BJ (cell line): ENCODE measurements at places on chromosomes 5 and 9. TPM values are rescaled to one million over a fixed set of nuclear protein-coding genes. Genes with fewer than 3 reads are reported as not detected.

Gene FOXD4L6
- not detected in 2 replicates for polyA plus RNA-seq

GRCh38 chr9:131503626-131504465, 1.1 kb downstream of the POMT1 start:
- no peak for DNase-seq

DNA sequence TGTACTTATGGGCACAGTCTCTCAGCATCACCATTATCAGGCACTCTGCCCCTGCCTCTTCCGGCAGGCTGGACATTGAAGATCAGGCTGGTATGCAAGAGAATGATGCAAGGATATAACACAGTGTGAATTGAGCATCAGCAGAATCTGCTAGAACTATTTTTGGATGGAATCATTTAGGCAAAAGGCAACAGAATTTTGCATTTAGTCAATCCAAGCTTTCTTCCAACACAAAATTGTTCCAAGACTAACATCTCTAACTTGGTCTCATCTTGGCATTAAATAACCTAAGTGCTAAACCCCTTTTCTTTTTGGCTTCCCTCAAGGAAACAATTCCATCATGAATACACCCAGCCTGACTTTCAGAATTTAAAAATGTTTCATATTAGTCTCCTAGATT, 339.9 kb downstream of the PRELID2 start:
- no peak for DNase-seq

DNA sequence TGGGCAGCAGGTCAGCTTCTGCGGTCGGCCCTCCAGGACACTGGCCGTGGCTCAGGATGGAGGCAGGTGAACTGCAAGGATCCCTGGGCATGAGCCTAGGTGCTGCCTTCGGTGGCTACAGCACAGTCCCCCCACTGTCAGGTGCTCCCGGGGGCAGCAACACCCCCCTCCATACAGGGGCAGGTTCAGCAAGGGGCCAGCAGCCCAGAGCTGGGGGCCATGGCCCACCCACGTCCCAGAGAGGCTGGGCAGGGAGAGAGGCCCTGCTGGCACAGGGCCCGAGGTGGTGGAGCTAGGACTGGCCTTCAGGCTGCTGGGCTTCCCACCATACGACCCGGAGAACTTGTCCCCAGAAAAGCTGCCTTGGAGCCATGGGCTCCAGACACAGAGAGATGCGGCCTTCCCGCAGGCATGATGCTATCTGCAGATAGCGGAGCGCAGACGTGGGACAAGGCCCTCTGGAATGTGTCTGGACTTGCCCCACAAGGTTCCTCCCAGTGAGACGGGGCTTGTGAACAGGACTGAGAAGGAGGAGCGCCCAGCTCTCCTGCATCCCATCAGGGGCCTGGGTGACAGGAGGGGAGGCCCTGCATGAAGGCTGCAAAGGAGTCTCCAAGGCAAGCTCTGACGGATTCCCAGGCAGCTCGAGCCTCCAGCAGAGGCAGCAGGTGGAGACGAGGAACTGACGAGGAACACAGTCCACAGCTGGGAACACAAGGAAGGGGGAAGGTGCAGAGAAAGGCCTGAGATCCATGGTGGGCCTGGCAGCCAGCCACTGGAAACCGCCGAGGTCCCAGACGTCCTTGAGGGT, 111.1 kb downstream of the VAV2 start:
- no peak for DNase-seq

- no peak for DNase-seq
Measured at GRCh38 chr9:38390442-38390841, 2.1 kb upstream of the ALDH1B1 start.

- no peak for DNase-seq
Measured at GRCh38 chr5:122584411-122585300, 190.2 kb upstream of the SNX2 start.

- DNase-seq = no peak
Measured at GRCh38 chr9:14932231-14932630, 22.0 kb upstream of the FREM1 start.

DNA sequence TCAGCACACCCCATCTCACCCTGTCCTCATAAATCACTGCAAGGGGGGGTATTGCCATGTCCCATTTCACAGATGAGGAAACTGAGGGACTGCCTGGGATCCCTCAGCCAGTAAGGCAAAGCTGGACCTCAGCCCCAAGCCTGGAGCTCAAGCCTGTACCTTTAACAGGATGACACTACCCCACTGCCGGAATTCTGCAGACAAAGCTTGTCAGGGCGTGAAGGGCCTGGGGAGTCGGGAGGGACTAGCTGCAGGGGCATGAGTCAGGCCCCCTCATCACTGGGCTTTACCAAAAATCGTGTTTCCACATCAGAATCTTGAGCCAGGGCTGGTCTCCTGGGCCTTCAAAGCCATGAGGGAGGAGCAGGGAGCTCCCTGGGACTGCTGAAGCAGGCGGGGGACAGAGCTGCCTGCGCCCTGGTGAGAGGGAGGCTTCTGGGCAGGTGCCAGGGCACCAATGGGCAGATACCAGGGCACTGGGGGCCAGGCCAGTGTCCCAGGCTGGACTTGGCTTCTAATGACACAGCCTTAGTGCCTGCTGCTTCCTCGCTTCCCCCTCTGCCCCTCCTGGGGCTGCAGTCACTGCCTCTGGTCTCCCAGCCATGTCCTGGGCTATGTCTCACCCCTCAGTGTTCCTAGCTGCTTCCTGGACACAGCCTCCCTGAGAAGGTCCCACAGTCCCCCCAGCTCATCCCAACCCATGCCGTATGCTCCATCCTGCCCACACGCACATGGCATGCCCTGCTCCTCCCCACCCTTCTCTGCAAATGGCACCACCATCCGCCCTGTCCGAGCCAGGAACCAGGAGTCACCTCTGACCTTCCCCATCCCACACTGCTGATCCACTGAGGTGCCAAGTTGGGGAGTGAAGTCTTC, 80.7 kb downstream of the LMX1B start:
- no peak for DNase-seq

- no peak for DNase-seq
Measured at GRCh38 chr5:58457050-58457449, 2.8 kb downstream of the PLK2 start.

DNA sequence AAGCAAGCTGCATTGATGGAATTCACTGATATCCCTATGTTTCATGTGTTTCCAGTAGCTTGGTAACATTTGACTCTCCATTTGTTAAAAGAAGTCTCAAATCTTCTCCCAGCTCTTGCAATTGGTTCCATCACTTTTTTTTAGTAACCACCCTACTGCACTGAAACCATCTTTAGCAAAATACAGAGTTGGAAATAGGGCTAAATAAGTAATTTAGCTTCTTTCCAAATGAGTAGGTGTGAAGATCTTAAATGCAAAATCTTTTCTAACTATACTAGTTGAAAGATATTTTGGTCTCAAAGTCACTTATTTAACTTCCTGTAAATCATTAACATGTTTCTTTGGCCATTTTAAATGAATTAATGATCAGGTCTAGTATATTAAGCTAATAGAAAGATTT, 138.1 kb downstream of the DIRAS2 start:
- no peak for DNase-seq

- no peak for DNase-seq
Measured at GRCh38 chr9:4559261-4560182, 69.3 kb downstream of the SLC1A1 start.

- peak; percentile 47 for DNase-seq
Measured at GRCh38 chr5:125057912-125058826, 311.7 kb upstream of the ZNF608 start.

GRCh38 chr9:90296539-90296938, 346.1 kb downstream of the DIRAS2 start:
- DNase-seq = no peak

DNA sequence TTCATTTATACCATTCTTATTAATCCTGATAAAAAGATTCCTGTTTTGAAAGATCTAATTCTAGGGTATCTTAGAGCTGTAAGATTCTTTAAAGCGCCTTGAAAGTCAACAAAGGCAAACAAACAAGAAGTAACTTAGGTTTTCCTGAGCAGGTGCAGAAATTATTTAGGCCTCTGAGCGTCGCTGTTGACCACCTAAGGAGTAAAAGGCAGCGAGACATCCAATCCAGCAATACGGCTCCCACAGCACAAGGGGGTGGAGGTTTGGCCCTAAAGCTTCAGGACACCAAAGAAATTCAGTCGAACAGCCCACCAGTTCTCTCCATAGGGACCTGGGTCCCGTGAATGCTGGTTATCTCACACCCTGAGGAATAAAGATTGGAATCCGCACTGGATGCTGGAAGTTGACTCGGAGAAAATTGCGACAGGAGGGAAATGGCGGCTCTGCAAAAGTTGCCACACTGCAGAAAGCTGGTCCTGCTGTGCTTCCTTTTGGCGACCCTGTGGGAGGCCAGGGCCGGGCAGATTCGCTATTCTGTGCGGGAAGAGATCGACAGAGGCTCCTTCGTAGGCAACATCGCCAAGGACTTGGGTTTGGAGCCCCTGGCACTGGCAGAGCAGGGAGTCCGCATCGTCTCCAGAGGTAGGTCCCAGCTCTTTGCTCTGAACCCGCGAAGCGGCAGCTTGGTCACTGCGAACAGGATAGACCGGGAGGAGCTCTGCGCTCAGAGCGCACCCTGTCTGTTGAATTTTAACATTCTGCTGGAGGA, at the start of gene PCDHGA2:
Gene PCDHGA2 (plus strand): TSS at position 223 of the 769 bp plus-strand sequence.
- no peak for DNase-seq
